ENCODE measurements at places on chromosomes 2 and 18. TPM values are rescaled to one million over a fixed set of nuclear protein-coding genes. Genes with fewer than 3 reads are reported as not detected.

- DNase-seq, result no peak
- no peak overlapping the region for H3K4me3 ChIP-seq
- no peaks in the 10 kb centered on the region for H3K36me3 ChIP-seq
- no peaks in the 10 kb centered on the region for H3K27me3 ChIP-seq
- H3K27ac ChIP-seq, result no peak overlapping the region
These were observed 500.6 kb upstream of the MYT1L start for GRCh38 chr2:2831633-2832032.

DNA sequence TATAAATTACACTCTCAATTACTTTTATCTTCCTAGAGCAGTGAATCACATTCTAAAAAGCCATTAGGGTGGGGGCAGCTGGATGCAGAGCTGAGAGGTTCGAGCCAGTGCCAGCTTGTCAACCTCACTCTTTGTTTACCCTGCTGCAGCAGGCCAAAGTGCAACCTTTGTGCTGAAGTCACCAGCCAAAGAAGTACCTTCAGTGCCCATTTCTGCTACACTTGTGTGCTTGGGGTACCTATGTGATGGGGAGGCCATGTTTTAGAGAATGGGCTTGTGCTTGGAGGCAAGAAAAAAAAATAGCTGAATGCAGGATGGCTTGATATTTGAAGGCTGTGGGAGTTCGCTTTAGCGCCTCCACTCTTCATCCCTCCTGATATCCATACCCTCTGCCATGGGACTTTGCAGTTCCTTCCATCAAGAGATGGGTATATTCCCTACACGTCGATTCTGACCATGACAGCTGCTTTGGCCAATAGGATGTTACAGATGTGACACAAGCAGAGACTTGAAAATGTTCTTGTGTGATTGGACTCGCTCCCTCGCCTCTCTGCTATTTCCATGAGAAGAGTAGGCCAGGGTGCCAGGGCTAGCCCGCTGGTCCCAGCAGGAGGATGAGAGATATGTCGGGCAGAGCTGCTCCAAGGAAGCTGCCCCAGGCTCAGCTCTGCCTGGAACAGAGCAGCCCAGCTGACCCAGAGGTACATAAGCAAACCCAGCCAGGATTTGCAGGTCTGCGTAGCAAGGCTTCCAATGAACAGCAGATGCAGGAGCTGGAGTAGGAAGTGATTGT is 12.7 kb upstream of the FZD5 start:
- H3K27ac ChIP-seq, result peak overlapping the region; percentile 42
- no peak for DNase-seq
- no peaks in the 10 kb centered on the region for H3K27me3 ChIP-seq
- H3K36me3 ChIP-seq, result no peaks in the 10 kb centered on the region
- H3K4me3 ChIP-seq, result no peak overlapping the region

CREB1 gene
- 59.0 TPM for total RNA-seq

GALNT14 gene
- total RNA-seq, result not detected

RESP18 gene
- not detected for total RNA-seq
